ENCODE measurements at places on chromosomes 7 and 10.

DNA sequence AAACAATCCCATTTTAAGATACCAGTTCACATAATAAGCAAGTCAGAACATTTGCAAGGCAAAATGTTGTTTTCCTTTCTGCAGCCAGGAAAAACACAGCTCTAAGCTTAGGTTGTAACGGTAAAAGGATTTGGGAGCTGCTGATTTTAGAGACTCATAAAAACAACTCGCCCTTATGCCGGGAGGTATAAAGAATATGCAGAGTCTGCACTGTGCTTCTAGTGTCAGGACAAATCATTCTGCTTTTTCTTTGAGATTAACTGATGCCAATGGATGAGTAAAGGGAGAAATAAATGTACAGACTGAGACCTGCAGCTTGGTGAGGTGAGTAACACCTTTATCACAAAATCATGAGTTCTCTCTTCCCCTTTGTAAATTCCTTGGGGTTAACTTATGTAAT lies 2.0 kb upstream of the SFR1 start:
- DNase-seq: no peak

- DNase-seq: no peak
Observed at GRCh38 chr7:38554586-38554985, 76.6 kb downstream of the AMPH start.

DNA sequence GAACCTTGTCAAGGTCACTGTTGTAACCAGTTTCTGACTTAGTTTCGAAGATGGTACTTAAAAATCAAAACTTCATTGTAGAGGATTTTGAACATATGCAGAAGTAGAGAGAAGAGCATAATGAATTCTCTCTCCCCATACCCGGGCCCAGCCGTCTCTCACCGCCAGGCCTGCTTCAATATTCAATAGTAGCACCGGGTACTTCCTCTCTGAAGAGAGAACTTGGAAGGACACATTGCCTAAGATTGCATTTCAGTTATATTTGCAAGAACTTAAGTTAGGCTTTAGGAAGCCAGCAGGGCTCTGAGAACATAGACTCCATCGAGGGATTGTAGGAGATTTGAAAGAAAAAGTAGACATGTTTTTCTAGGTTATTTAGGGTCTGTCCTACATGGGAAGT lies 19.1 kb downstream of the LMTK2 start:
- DNase-seq: no peak

DNA sequence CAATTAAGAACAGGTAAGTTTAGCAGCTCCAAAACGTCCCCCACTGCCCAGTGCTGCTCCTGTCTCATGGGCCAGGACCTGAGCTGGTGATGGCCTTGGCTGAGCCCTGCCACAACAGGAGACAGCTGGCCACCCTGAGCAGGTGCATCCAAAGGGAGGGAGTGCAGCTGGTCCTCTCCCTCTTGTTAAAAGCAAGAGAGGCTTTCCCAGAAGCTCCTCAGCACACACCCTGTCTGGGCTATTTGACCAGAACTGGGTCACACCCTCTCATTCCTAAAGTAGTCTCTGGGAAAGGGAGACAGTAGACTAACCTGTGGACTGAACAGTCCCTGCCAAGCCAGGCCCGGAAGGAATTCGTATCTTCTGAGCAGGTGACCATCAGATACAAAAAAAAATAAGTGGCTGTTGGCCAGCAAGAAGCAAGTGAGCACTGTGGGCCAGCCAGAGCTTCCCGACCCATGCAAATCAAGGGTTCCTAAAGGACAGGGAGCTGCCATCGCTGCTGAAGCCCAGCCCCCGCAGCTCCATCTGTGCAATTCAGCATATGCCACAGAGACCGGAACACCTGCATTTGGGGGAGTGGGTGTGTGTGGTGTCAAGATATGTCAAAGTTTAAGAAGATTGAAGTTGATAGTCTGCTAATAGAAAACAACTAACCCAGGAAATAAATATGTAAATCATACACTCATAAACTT lies 2.1 kb upstream of the TMEM72 start:
- DNase-seq: no peak

- no peak for DNase-seq
Observed at GRCh38 chr10:35058134-35058533, 32.0 kb downstream of the CUL2 start.

Data from stimulated activated CD4-positive, alpha-beta T cell treated with anti-CD3 and anti-CD28 coated beads, Interleukin-12 subunit alpha, Interleukin-12 subunit beta, amount 100 ng/mL, for 24 hours (primary cell).